PC-3 (cell line): ENCODE measurements at places on chromosomes 3 and 15.

DNA sequence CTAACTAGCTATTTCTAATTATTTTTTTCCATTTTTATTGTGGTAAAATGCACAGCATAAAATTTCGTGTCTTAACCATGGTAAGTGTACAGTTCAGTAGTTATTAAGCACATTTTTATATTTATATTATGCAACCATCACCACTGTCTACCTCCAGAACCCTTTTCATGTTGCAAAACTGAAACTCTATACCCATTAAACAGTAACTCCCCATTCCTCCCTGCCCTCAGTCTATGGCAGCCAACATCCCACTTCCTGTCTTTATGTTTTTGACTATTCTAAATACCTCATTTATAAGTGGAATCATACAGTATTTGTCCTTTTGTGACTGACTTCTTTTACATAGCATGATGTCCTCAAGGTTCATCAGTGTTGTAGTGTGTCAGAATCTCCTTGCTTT is 25.5 kb downstream of the SLC35A5 start:
- no peak for DNase-seq

DNA sequence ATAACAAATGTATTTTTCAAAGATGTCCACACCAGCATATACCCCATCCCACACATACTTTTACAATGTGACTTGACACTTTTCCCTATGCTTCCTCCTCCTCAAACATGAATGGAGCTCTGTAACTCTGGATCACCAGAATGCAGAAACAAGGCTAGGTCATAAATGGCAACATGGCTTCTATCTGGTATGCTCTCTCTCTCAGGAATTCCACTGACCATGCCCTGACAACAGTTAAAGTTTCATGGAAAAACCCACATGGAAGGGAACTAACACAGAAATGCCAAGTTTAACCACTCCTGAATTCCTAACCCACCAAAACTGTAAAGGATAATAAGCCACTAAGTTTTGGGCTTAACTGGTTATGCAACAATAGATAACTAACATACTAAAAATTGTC is 19.9 kb downstream of the MYO9A start:
- no peak for DNase-seq

GRCh38 chr3:152204218-152204617 is 64.5 kb upstream of the MBNL1 start:
- DNase-seq, result no peak

DNA sequence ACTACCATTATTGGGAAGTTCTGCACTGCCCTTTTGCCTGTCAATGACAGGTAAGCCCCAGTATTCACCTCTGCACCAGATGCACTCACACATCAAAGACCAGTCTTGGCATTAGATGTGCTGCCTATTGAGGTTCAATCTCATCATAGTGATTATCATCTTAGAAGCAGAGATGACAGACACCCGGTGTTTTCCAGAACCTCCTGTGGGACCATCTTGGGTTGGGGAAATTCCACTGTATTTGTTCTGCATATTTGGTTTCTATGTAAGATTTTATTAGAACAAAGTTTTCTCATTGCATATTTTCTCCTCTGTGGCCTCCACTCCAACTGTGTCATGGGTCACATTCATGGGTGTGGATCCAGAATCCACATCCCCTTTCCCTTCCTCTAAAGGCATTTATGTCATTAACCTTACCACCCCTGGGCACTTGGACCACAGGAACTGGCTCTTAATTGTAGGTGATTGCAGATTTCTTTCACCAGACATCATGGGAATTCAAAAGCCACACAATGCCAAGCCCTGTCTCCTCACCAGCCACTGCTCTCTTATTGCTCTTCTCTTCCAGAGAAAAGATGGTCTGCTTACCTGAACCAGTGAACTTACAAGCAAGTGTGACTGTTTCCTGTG is 31.2 kb downstream of the PLA1A start:
- DNase-seq, result peak; percentile 57

DNA sequence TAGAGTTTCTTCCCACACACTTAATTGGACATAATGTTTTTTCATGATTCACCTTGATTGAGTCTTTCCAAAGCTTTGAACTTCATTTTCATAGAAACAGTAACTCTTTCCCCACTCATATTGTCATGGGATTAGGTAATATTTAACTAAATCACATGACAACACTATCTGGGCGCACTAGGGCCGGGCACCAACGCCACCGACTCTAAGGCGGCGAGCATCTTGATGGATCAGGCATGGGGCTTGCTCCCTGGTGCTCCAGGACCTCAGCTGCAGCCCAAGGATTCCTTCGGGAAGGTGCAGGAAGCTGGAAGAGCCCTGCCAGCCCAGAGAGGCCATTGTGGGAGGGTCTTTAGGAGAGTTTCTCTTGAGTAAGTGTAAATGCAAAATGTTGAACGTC is 193.1 kb upstream of the UBE3A start:
- no peak for DNase-seq

- no peak for DNase-seq
Observed at GRCh38 chr3:179961071-179961702, 75.5 kb downstream of the PEX5L start.

- DNase-seq, result peak; percentile 26
Observed at GRCh38 chr3:108218811-108219210, 3.4 kb downstream of the IFT57 start.

DNA sequence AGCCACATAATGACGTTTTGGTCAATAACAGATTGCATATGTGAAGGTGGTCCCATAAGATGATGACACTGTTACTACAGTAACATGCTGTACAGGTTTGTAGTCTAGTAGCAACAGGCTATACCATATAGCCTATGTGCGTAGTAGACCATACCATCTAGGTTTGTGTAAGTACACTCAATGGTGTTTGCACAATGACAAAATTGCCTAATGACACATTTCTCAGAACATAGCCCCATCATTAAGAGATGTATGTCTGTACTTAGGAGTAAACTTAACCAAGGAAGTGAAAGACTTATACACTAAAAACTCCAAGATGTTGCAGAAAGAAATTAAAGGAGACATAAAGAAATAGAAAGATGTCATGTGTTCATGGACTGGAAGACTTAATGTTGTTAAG is 66.2 kb downstream of the RPLP1 start:
- no peak for DNase-seq

DNA sequence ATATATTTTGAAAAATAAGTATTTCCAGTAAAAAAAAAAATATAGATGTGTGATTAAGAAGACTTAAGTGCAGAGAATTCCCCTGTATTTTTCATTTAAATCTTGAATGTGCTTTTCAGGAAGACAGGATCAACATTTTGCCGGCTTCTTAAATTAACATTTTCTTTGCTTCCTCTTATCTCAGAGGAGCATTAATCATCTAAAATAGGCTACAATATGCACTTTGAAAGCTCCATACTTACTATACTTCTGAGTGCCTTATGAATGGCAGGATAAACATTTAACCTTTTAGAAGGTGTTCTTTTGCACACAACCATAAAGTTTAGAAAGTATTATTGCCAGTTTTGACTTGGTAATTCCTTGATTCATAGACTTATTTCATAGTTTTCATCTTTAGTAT is 164.3 kb downstream of the ECT2 start:
- DNase-seq, result no peak

GRCh38 chr15:74470631-74471395 is 9.9 kb upstream of the UBL7 start:
- DNase-seq, result no peak

DNA sequence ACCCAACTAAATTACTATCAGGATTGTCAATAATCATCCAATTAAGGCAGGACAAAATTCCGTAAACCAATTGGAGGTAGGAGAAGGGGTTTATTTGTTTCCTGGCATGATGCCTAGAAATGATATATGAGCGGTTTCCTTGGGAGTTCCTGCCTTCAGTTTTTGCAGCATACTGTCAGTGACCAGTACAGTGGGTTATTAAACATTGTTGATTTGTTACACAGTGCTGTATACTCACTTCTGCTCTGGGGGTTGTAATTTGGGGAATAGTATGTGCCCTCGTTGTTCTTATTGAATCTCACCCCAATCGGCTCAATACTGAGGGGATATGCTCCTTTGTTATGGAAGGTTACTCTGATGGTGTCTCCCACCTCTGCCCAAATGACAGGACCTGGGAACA is 22.2 kb downstream of the CP start:
- peak; percentile 62 for DNase-seq

DNA sequence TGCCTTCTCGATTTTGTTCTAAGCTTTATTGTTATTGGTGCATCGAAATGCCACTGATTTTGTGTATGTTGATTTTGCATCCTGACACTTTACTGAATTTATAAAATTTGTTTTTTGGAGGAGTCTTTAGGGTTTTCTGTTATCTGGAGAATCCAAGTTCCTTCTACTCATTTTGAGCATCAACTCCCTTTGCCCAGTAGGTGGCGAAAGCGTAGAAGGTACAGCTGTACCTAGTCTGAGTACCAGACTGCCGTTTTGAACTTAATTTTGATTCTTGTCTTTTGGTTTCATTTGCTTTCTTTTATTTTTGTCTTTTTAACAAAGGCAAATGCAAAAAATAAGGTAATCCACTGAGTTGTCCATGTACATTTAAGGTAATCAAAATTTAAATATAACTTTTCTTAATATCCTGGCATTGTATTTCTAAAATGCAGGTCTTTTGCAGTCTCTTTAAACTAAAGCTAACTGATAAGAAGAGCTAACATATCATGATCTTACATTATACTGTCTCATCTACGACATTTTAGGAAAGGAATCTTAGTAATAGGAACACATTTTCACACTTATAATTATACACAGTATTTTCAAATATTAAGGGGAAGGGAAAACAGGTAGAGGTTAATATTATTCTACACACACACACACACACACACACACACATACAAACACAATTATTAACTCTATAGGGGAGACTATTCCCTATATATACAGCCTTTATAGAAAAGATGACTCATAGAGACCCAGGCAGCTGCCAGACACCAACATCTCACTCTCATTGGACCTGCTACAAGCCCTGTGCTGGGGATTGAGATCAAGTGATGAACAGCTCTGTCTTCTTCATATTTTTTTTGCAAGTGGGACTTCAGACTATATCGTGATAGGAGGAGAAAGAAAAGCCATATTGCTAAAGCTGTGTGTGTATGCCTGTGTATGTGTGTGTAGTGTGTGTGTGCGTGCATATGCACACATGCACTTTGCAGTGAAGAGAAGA is 71.8 kb downstream of the SYNPR start:
- DNase-seq, result peak; percentile 77

DNA sequence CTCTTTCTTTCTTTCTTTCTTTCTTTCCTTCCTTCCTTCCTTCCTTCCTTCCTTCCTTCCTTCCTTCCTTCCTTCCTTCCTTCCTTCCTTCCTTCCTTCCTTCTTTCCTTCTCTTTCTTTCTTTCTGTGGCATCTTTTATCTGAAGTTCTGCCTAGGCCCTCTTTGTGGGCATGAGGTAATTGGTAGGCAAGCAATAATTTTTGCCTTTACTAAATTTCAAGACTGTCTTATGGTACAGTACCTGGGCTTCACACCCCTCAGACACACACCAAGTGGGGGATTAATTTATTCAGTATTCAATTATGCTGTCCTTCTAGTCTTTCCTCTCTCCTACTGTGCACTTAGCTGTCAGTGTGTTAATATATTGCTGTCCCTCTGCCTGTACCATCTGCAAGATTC is 155.5 kb downstream of the OXSM start:
- no peak for DNase-seq

DNA sequence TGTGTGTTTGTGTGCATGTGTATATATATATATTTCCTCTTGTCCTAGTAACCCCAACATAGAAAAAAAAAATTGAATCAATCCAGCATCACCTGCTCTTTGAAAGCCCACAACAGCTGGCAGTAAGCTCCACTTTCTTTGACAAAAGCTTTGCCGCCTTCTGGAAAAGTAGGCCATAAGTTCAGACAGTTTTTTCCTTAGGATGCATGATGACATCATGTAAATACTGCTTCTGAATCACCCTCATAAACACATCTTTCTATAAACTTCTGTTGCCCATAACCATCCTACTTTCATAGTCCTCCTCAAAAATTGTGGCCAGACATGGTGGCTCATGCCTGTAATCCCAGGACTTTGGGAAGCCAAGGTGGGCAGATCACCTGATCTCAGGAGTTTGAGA is 67.4 kb downstream of the CSNK1G1 start:
- DNase-seq, result peak; percentile 59

DNA sequence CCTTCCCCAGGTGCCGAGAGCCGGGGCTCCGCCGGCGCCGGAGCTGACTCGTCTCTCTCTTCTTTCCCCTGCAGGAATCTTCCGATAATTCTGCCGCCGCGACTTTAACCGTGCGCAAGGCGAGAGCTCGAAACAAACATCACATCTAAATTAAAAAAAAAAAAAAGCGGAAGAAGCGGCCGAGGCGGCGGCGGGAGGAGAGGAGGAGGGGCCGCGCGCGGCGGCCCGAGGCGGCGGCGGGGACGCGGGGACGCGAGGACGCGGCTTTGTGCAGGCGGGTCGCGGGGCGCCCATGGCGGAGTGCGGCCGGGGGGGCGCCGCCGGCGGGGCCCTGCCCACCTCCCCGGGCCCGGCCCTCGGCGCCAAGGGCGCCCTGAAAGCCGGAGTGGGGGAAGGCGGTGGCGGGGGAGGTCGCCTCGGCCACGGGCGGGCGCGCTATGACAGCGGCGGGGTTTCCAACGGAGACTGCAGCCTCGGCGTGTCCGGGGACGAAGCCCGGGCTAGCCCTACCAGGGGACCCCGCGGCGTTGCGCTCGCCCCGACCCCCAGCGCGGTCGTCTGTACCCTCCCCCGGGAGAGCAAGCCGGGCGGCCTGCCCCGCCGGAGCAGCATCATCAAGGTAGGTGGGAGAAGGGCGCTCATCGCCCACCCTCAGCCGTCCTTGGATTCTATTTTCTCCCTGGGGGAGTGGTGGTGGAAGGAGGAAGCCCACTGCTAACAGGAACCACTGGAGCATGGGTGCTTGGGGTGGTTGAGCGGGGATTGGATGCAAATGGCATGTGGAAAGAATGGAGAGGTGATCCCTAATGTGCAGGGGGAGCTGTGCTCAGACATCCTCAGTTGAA is at the start of gene PLCL2:
Gene PLCL2, plus strand, starts transcription at position 208 of the 845 bp plus-strand sequence. Its CDS starts 85 bp downstream, at position 293.
- peak; percentile 43 for DNase-seq

GRCh38 chr3:77795013-77795412 is 755.1 kb downstream of the ROBO2 start:
- DNase-seq, result no peak

DNA sequence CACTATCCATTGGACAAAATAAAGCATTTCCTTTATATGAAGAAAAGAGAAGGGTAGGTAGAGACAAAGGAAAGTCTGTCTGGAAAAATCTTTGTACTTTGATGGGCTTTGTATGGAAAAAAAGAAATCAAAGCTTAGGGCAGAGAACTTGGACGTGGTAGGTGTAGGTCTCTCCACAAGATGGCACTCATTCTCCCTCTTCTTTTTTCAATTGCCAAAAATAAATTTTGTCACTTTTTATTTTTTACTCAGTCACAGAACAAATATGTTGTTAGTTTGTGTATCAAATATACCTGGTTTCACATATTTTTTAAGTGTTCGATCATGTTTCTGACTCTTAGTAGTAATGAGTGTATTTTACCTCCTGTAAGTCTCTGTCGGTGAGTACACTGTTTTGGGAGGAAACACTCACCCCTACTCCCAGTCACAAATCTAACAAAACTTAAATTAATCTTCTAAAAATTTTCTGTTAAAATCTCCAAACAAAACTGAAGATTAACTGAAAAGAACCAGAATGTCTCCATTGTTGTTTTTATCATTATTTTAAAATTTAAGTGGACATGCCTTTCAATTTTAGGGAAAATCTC is 415.8 kb upstream of the GOLIM4 start:
- peak; percentile 50 for DNase-seq

GRCh38 chr3:98967758-98968157 is 66.3 kb upstream of the DCBLD2 start:
- DNase-seq, result no peak
